Motor neuron (in vitro differentiated cells): ENCODE measurements at places on chromosomes 2 and 18. TPM values are rescaled to one million over a fixed set of nuclear protein-coding genes. Genes with fewer than 3 reads are reported as not detected.

Gene APCDD1
- 5.5 and 6.2 TPM in 2 replicates for total RNA-seq

Gene CRYGD
- not detected in 2 replicates for total RNA-seq

Gene ATP6V1C2
- 0.92 and 1.3 TPM in 2 replicates for total RNA-seq

Gene C2orf76
- total RNA-seq, result 16.1 and 17.6 TPM in 2 replicates

Gene ABCA12
- total RNA-seq, result 0.10 and 0.19 TPM in 2 replicates

Gene FAM110C
- total RNA-seq, result 0.05 and 0.23 TPM in 2 replicates

Gene HRH4
- total RNA-seq, result 0.14 TPM in 1 of 2 replicates, not detected in the other

Gene GAREM2
- total RNA-seq, result 5.1 and 6.5 TPM in 2 replicates

Gene CCDC74A
- total RNA-seq, result 14.4 and 16.0 TPM in 2 replicates

Gene NYAP2
- total RNA-seq, result 0.13 and 0.58 TPM in 2 replicates

Gene SPATA3
- total RNA-seq, result not detected in 2 replicates

Gene TXNDC2
- total RNA-seq, result 0.22 TPM in 1 of 2 replicates, not detected in the other

Gene CKAP2L
- 9.0 and 10.8 TPM in 2 replicates for total RNA-seq

Gene MARCO
- total RNA-seq, result not detected in 2 replicates

Gene RNF25
- total RNA-seq, result 20.9 and 33.1 TPM in 2 replicates

Gene PARD3B
- total RNA-seq, result 4.6 and 5.3 TPM in 2 replicates

Gene B3GNT7
- 0.52 and 0.60 TPM in 2 replicates for total RNA-seq

Gene DTYMK
- total RNA-seq, result 18.0 and 20.2 TPM in 2 replicates

Gene MEP1B
- total RNA-seq, result 0.08 and 0.14 TPM in 2 replicates

Gene COPS7B
- 24.7 and 32.6 TPM in 2 replicates for total RNA-seq

Gene C2orf80
- total RNA-seq, result 0.61 and 1.6 TPM in 2 replicates

Gene RAPGEF4
- 3.8 and 15.2 TPM in 2 replicates for total RNA-seq

Gene PLEK
- total RNA-seq, result 0.06 TPM in 1 of 2 replicates, not detected in the other

Gene PJVK
- total RNA-seq, result 7.5 and 9.6 TPM in 2 replicates

Gene CIDEA
- total RNA-seq, result not detected in 2 replicates

Gene SERPINB3
- total RNA-seq, result not detected in 2 replicates

Gene RBKS
- 4.6 TPM in 2 replicates for total RNA-seq

Gene KLHL14
- total RNA-seq, result 0.67 and 3.1 TPM in 2 replicates

Gene THSD7B
- 0.22 and 0.31 TPM in 2 replicates for total RNA-seq

Gene SERPINB10
- total RNA-seq, result 0.24 TPM in 2 replicates

Gene AGBL5
- 11.0 and 12.2 TPM in 2 replicates for total RNA-seq

Gene LRRTM4
- 24.3 and 24.8 TPM in 2 replicates for total RNA-seq

Gene BCL11A
- total RNA-seq, result 3.6 and 4.7 TPM in 2 replicates

Gene CNTNAP5
- total RNA-seq, result 2.1 TPM in 1 of 2 replicates, not detected in the other

Gene IL1R1
- 35.4 and 48.7 TPM in 2 replicates for total RNA-seq

Gene APOB
- under 0.01 and 0.13 TPM in 2 replicates for total RNA-seq

Gene MAP3K20
- 7.0 TPM in 2 replicates for total RNA-seq

Gene NCOA1
- 42.5 and 50.3 TPM in 2 replicates for total RNA-seq

Gene TEKT4
- total RNA-seq, result not detected in 2 replicates

Gene NR4A2
- 0.92 and 0.97 TPM in 2 replicates for total RNA-seq

Gene ST6GAL2
- total RNA-seq, result 0.08 and 0.28 TPM in 2 replicates

Gene OR6B2
- 0.31 TPM in 1 of 2 replicates, not detected in the other for total RNA-seq

Gene RAX
- 0.63 and 0.68 TPM in 2 replicates for total RNA-seq

Gene DNER
- 64.3 and 69.2 TPM in 2 replicates for total RNA-seq

Gene PROKR1
- total RNA-seq, result 0.11 TPM in 1 of 2 replicates, not detected in the other

Gene FOXI3
- total RNA-seq, result 0.17 TPM in 1 of 2 replicates, not detected in the other

Gene SLC5A7
- 7.2 and 7.5 TPM in 2 replicates for total RNA-seq

Gene HYCC2
- 10.2 and 10.7 TPM in 2 replicates for total RNA-seq

Gene DPP4
- 83.7 and 94.0 TPM in 2 replicates for total RNA-seq

Gene KCTD1
- 24.7 and 25.5 TPM in 2 replicates for total RNA-seq

Gene C2orf81
- 3.7 and 3.8 TPM in 2 replicates for total RNA-seq

Gene CXCR1
- total RNA-seq, result 0.17 TPM in 1 of 2 replicates, not detected in the other

Gene DOK6
- 4.8 and 11.9 TPM in 2 replicates for total RNA-seq

Gene AFF3
- 18.6 and 20.9 TPM in 2 replicates for total RNA-seq

Gene GAREM1
- total RNA-seq, result 3.2 and 3.5 TPM in 2 replicates

Gene FEV
- total RNA-seq, result 0.87 and 0.95 TPM in 2 replicates

Gene EGR4
- 0.50 TPM in 1 of 2 replicates, not detected in the other for total RNA-seq
